IPS-NIHi11 (cell line): ENCODE measurements at places on chromosomes 16 and 17.

DNA sequence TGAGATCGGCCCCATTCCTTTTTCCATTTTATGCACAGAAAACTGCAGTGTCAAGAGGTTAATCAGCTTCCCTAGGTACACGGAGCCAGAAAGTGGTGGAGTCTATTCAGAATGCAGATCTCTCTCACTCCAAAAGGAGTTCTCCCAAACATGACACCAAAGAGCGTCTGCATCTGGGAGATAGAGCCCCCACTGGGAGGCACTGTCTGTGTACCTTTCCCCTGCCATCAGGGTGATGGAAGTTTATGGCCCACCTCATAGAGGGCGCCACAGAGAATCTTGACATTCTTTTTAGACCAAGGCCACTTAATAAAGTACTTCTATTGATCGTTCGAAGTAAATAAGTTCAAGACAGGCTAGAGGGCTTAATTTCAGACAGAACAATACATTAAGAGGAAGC lies 493.7 kb upstream of the ERCC4 start:
- DNase-seq = peak; percentile 38

DNA sequence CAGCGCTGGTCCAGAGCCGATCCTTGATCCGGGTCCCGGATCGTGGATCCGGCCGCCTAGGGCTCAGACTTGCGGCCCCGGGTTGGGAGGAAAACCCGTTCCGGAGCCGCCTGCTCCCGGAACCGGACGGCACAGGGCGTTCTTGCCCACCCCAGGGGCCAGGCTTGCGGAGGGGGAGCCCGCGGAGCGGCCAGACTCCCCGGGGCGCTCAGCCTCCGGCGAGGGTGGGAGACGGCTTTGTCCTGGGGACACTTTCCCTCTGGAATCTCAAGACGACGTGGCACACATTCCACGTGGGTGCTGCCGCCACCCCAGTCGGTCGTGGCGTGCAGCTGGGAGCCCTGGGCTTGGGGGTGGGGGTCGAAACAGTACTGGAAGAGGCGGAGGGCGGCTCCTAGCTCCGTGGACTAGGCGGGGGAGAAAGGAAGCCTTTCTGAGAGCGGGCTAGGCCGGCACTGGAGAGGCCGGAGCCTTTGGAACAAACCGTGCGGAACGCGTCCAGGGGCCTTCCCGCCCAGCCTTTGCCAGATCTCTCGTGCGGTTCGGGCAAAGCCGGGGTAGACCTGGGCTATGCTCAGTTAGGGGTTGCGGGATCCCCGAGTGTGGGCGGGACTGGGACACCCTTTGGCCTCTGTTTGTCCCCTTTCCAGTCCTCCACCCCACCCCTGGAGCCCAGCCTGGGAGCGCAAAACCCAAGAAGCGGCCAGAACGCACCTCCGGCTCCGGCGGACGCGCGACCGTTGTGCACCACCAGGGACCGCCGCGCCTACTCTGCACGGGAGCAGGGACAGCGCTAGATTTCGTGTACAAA lies 26.5 kb downstream of the SREBF1 start:
- DNase-seq = peak; percentile 91

GRCh38 chr16:400061-400591 lies 1.6 kb upstream of the DECR2 start:
- no peak for DNase-seq

DNA sequence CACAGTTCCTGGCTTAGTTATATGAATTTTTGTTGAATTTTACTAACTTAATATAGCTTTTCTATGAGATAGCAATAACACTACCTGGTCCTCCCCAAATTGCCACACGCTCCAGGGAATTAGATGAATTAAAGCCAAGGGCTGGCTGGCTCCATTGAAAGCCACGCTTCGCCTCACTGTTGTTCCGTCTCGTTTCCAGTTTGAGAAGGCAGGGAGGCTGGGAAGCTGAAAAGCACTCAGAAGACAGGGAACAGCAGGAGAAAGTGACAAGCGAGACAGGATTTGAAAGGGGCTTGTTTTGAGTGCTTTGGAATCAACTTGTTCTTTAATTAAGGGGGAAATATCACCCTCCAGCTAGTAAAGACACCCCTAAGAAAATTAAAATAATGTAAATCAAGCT lies 425.3 kb downstream of the CA10 start:
- DNase-seq = no peak

DNA sequence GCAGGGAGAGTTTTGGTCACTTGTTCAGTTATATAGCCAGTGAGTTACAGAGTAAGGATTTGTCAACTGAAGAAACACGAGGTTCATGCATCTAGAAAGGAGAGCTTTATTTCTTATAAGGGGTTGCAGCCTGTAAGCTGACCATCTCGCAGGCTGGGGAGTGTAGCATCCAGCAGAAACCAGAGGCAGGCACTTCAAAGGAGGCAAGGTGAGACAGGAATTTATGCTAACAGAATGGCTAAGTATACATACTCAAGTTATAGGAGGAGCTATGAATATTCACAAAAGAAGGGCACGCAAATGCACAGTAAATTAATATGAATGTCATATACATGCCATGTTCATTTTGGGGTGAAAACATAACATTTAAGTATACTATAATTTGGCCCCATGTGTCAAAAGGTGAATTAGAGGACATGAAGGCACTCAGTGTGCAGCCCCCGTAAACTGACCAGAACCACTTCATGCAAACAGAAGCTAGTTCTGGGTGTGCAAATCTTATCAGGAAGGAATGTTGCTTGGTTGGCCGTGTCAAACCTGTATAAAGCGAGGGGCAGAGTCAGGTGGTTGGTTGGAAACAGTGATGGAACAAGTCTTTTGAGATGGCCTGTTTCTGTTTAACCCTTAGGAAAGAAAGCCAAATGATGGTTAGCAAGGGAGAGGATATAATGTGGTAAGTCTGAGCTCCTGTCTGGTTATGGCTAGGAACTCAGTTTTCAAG lies 97.0 kb downstream of the GRIN2A start:
- DNase-seq = no peak

- DNase-seq = no peak
These were observed 7.4 kb upstream of the VAC14 start for GRCh38 chr16:70808371-70808770.

DNA sequence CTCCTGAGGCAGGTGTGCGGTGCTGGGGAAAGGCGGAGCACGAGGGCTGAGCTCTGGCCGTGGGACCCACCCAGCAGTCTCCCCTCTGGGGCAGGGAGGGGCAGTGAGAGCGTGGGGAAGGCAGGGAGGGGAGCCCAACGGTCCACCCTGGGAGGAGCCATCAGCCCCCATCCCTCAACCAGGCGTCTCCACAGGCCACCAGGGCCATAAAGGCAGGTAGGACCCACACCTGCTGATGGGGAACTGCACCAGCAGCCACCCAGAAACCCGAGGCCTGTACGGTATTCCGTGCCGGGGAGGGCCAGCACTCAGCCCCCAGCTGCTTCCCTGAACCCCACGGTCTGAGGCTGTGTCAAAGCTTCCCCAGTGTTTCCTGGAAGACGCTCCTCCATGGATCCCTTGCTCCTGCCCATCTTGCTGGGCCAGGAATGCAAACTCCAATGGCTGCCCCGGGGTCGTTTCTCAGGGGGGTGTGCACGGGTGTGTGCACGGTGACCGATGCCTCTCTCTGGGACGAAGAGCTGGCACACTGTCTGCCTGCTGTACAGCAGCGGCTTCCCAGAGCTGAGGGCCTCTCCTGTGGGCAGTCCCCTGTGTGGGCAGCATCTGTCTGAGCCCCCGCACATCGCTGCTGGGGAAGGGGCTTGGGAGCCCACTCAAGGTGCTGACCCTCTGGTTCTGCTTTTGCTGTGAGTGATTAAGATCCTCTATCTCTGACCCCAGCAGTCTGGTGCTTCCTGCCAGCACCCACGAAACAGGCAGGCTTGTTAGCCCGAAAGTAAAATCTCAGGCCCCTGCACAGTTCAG lies 17.2 kb upstream of the METRNL start:
- no peak for DNase-seq

- peak; percentile 57 for DNase-seq
These were observed 1.2 kb downstream of the HS3ST4 start for GRCh38 chr16:25692742-25693508.

DNA sequence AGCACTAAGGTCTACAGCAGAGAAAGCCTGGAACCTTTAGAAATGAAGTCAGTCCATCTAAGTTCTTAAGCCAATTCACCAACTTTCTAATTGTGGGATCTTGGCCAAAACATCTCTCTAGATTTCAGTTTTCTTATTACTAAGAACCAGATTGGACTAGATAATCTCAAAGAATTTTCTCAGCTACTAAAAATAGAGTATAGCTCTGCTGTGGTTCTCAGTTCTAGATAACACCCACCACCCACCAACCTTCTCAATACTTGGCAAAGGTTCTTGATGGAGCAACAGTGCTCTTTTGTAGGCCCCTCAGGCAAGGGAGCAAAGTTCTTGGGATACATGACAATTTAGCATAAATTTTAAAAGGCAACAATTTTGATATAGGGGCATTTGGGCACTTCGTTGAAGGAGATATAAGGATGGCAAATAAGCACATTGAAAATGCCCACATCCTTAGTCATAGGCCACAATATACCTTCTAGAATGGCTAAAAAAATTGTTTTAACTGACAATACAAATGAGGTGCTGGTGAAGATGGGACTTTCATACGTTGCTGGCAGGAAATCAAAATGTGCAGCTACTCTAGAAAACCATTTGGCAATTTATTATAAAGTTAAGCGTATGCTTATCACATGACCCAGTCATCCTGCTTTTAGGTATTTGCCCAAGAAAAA lies 74.4 kb upstream of the TMEM132E start:
- DNase-seq = no peak

GRCh38 chr16:79042886-79043285 lies 557.7 kb downstream of the MAF start:
- no peak for DNase-seq

DNA sequence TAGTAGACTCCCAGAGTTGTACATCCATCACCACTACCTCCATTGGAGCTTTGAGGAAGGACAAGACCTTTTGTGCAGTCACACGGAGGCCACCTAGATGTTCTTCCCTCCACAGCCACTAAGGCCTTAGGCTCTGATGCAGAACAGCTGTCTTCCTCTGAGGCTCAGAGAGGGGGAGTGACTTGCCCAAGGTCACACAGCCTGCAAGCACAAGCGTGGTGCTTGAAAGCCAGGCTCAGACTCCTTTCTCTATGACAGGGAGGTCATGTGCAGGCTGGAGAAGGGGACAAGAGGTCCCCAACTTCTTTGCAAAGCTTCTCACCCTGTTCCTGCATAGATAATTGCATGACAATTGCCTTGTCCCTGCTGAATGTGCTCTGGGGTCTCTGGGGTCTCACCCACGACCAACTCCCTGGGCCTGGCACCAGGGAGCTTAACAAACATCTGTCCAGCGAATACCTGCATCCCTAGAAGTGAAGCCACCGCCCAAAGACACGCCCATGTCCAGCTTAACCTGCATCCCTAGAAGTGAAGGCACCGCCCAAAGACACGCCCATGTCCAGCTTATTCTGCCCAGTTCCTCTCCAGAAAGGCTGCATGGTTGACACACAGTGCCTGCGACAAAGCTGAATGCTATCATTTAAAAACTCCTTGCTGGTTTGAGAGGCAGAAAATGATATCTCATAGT lies 12.7 kb downstream of the SCGB1C2 start:
- no peak for DNase-seq

DNA sequence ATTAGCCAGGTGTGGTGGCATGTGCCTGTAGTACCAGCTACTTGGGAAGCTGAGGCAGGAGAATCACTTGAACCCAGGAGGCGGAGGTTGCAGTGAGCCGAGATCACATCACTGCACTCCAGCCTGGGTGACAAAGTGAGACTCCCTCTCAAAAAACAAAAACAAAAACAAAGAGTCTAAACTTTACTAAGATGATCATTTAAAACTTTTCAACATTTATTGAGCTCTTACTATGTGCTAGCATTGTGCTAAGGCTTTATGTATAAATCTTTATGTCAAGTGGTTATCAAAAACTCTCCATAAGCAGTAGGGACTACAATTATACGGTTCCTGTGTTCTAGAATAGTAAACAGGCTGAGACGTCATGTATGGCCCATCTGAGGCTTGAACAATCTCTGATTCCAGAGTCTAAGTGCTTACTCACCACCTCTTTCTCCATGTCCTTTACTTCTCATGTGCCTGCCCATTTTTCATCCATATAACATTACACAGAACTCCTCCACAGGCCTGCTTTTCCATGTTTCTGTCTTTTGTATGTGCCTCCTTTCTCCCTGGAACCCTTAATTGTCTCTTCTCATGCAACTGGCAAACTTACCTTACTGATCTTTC lies 66.7 kb downstream of the NUP88 start:
- DNase-seq = no peak

- no peak for DNase-seq
These were observed 97.6 kb downstream of the NPIPB11 start for GRCh38 chr16:29308644-29309546.

DNA sequence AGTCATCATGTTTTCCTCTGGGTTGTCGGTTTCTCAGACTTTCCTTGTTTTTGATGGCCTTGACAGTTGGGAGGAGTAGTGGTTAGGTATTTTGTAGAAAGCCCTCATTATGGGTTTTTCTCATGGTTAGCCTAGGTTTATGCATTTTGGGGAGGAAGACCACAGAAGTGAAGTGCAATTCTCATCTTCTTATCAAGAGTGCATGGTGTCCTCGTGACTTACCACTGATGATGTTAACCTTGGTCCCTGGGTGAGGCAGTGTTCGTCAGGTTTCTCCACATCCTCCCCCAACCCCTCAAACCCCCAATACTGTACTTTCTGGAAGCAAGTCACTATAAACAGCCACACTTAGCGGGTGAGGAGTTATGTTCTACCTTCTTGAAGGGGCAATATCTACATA lies 42.3 kb downstream of the BPTF start:
- DNase-seq = no peak

- no peak for DNase-seq
These were observed 565 bp upstream of the XAF1 start for GRCh38 chr17:6755281-6755680.

DNA sequence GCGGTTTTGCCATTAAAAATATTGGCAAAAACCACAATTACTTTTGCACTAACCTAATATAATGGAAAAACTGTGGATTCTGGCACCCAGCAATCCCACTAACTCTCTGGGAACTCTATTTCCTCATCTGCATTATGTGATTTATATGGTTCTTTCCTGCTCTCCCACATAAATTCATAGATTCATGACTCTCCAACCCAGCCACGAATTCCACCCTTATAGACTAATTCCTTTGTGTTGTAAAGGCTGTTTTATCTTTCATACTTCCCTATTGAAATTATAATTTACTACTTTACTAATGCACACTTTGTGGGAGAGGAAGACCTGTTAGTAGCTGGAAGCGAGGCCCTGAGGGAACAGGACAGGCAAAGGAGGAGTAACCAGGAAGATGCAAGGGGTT lies 88.4 kb upstream of the GNAO1 start:
- no peak for DNase-seq

GRCh38 chr16:27640277-27640600 lies 90.3 kb downstream of the KATNIP start:
- DNase-seq = peak; percentile 55

DNA sequence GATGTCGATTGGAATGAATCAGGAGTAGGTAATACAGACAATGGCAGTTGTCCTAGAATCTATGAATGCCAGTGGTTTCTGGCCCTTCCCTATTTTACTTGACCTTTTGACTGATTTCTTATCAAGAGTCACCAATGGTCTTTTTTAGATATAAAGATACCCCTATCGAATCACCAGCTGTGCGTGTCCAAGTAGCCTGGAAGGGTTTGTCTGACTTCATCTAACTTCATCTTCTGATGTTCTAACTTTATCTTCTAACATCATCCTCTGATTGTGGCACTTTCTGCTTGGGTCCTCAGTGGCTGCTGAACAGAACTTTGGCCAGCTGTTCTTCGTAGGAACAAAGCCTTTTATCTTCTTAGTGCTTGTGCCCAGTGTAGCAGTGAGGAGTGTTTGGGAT lies 129.7 kb downstream of the MSI2 start:
- DNase-seq = no peak
